ENCODE measurements at places on chromosomes 2 and 18. TPM values are rescaled to one million over a fixed set of nuclear protein-coding genes. Genes with fewer than 3 reads are reported as not detected.

DNA sequence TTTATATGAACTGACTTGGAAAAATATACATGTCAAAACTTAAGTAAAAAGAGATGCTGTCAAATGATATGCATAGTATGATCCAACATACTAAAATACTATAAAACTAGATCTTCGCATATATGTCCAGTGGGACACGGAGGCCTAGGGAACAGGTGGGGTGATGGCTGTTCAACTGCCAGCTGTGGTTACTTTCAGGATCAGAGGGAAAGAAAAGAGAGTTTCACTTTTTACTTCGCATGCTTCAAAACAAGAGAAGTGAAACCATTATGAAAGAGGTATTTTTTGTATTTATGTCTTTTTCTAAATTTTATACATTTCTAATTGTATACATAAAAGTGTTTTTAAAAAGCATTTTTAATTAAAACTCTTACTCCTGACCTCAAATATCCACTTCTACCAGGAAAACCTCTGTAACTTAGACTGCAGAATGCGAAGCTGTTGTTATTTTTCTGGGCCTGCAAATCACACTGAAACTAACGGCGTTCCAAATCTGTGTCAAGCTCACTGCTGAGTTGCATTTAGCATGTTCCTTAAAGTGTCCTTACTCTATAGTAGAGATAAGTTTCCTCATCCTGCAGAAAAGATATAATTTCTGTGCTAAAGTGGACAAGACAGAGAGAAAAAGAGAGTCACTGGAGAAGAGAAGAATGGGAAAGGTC lies 97.8 kb upstream of the SLC35G4 start:
- H3K4me3 ChIP-seq, result no peak overlapping the region
- DNase-seq, result no peak
- peaks cover 2% of the 10 kb centered on the region for H3K4me1 ChIP-seq
- H3K27me3 ChIP-seq, result peaks cover 2% of the 10 kb centered on the region

- H3K27me3 ChIP-seq, result peaks cover 1% of the 10 kb centered on the region
- no peak overlapping the region for H3K4me3 ChIP-seq
- no peaks in the 10 kb centered on the region for H3K36me3 ChIP-seq
- no peaks in the 10 kb centered on the region for H3K4me1 ChIP-seq
- H3K27ac ChIP-seq, result no peak overlapping the region
- DNase-seq, result no peak
These were observed 73.1 kb upstream of the TPO start for GRCh38 chr2:1340141-1340512.

GRCh38 chr2:13413989-13414388 lies 697.3 kb downstream of the TRIB2 start:
- H3K27me3 ChIP-seq, result no peaks in the 10 kb centered on the region
- no peaks in the 10 kb centered on the region for H3K4me1 ChIP-seq
- no peak for DNase-seq
- no peak overlapping the region for H3K4me3 ChIP-seq

DNA sequence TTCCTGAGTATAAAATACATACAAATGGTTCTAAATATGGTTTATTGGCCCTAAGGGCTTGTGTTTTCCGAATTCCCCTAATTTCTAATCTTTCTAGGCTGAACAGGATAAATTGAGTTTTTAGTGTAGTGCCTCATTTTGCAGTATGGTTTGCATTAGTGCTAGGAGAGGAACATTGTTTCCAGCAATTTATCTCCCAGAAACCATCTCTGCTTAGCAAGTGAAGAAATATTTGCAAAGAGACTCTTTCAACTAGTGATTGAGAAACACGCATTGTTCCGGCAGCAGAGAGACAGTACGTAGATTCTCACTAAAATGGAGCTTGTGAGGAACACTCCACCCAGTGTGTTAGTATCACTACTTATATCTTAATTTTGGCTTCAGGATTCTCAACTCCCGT lies 177.8 kb upstream of the EPAS1 start:
- no peak overlapping the region for H3K4me3 ChIP-seq
- peaks cover 3% of the 10 kb centered on the region for H3K36me3 ChIP-seq
- no peaks in the 10 kb centered on the region for H3K4me1 ChIP-seq
- no peaks in the 10 kb centered on the region for H3K27me3 ChIP-seq
- no peak overlapping the region for H3K27ac ChIP-seq

GRCh38 chr2:144548532-144549191 lies 28.7 kb upstream of the ZEB2 start:
- no peak overlapping the region for H3K4me3 ChIP-seq
- H3K27me3 ChIP-seq, result peaks cover 11% of the 10 kb centered on the region
- no peak for DNase-seq
- H3K27ac ChIP-seq, result no peak overlapping the region
- H3K36me3 ChIP-seq, result no peaks in the 10 kb centered on the region
- H3K4me1 ChIP-seq, result peaks cover 11% of the 10 kb centered on the region

DNA sequence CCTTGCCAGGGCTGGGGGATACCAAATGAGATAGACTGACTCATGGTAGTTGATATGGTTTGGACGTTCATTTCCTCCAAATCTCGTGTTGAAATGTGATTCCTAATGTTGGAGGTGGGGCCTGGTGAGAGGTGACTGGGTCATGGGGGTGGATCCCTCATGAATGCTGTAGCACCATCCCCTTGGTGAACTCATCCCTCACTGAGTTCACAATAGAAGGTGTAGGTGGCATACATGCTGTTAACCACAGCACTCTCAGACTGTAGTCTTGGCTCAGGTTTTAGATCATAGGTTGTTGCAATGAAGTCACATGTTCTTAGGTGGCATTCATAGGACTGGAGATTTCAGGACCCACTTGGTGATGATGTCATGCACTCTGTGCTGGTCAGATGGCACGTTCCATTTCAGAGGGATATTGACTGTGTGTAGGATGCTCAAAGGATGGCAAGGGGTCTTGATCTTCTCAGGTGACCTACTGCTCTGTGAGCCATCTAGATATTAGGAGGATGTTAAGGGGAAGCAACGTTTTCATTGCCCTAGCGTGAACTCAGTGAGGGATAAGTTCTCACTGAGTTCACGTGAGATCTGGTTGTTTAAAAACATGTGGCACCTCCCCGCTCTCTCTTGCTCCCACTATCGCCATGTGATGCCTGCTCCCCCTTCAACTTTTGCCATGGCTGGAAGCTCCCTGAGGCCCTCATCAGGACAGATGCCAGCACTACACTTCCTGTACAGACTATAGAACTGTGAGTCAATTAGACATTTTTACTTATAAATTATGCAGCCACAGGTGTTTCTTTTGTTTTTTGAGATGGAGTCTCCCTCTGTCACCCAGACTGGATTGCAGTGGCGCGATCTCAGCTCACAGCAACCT lies 73.8 kb upstream of the ACAA2 start:
- no peak for DNase-seq
- H3K4me1 ChIP-seq, result peaks cover under 1% of the 10 kb centered on the region
- no peaks in the 10 kb centered on the region for H3K36me3 ChIP-seq
- no peak overlapping the region for H3K27ac ChIP-seq

- no peaks in the 10 kb centered on the region for H3K27me3 ChIP-seq
- no peak overlapping the region for H3K4me3 ChIP-seq
- H3K36me3 ChIP-seq, result no peaks in the 10 kb centered on the region
- no peak for DNase-seq
These were observed 36.4 kb downstream of the TBC1D8 start for GRCh38 chr2:101114815-101115214.

- DNase-seq, result no peak
- peak overlapping the region; percentile 9 for H3K4me3 ChIP-seq
- no peaks in the 10 kb centered on the region for H3K27me3 ChIP-seq
- H3K36me3 ChIP-seq, result peaks cover 70% of the 10 kb centered on the region
- H3K27ac ChIP-seq, result peak overlapping the region; percentile 67
- peaks cover 33% of the 10 kb centered on the region for H3K4me1 ChIP-seq
These were observed 14.4 kb downstream of the RAB12 start for GRCh38 chr18:8623549-8624106.

DNA sequence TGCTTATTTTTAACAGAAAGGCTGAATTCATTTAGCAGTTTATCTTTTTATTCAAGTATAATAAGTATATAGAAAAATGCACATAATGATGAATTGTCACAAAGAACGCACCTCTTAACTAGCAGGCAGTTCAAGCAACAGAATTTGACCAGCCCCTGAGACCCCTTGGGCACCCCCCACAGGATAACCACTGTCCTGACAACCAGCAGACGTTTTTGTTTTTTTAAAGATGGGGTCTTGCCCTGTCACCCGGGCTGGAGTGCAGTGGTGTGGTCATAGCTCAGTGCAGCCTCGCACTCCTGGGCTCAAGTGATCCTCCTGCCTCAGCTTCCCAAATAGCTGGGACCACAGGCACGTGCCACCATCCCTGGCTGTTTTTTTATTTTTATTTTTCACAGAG lies 14.0 kb downstream of the PRELID3A start:
- no peak for DNase-seq
- H3K4me3 ChIP-seq, result peak overlapping the region; percentile 69
- no peaks in the 10 kb centered on the region for H3K27me3 ChIP-seq
- no peaks in the 10 kb centered on the region for H3K36me3 ChIP-seq
- H3K27ac ChIP-seq, result no peak overlapping the region
- peaks cover 15% of the 10 kb centered on the region for H3K4me1 ChIP-seq

DNA sequence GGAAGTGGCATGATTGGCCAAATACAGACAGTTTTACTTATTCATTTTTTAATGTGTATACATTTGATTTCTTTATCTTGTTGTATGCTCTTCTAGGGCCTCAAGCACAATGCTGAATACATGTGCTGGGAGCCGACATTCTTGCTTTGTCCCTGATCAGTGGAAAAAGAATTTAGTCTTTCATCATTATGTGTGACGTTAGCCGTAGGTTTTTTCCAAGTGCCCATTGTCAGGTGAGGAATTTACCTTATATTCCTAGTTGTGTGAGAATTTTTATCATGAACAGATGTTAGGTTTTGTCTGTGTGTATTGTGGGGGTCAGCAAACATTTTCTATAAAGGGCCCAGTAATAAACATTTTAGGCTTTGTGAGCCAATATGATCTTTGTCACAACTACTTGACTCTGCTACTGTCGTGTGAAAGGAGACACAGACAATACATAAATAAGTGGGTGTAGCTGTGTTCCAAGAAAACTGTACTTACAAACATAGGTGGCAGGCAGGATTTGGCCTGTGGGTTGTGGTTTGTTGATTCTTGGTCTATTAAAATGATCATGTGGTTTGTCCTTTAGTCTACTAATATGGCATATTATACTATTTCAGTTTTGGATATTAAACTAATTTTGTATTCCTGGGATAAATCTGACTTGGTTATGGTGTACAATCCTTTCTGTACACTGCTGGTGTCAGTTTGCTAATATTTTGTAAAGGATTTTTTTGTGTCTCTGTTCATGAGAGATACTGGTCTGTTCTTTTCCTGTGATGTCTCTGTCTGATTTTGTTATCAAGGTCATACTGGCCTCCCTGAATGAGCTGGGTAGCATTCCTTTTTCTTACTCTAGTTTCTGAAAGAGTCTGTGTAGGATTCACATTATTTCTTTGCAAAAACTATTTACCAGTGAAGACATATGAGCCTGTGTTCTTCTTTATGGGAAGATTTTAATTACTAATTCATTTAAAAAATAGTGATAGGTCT lies 132.2 kb upstream of the SMAD7 start:
- H3K27me3 ChIP-seq, result no peaks in the 10 kb centered on the region
- H3K4me1 ChIP-seq, result peaks cover 32% of the 10 kb centered on the region
- peak; percentile 37 for DNase-seq
- H3K36me3 ChIP-seq, result peaks cover 19% of the 10 kb centered on the region
- peak overlapping the region; percentile 55 for H3K27ac ChIP-seq

DNA sequence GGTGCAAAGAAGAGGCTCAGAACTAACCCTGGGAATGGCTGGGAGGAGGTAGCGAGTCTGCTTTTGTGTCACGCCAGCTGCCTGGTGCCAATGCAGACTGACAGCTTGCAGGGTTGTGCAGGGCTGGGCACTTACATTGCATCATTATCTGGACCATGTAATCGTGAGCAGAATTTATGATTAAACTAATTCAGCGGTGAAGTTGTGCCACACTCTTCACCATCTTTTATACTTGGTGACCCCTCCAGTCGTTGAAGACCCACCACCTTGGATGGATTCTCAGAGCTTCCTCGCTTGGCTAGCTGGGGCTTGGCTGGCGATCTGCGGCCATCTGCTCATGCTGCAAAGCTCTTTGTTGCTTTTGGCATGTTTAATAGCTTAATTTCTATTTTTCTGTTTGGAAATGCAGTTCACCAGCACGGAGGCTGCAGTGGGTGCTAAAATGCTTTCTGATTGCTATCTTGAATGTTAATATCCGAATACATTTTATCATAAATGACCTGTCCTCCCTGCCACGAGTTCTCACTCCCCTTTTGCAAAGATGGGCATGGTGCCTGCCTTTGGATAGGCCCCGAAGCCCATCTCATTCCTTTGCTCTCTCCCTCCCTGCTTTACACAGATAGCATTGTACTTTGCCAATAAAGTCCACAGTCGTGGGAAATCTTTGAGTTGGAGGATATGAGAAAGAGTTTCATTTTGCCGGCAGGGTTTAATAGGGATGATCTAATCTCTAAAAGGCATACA lies 188.2 kb downstream of the PRKCE start:
- H3K27me3 ChIP-seq, result no peaks in the 10 kb centered on the region
- no peak overlapping the region for H3K4me3 ChIP-seq
- no peak for DNase-seq
- H3K4me1 ChIP-seq, result peaks cover 49% of the 10 kb centered on the region
- no peak overlapping the region for H3K27ac ChIP-seq

GRCh38 chr2:9336241-9336575 lies 87.1 kb downstream of the ITGB1BP1 start:
- no peak overlapping the region for H3K27ac ChIP-seq
- no peaks in the 10 kb centered on the region for H3K4me1 ChIP-seq
- H3K27me3 ChIP-seq, result peaks cover 3% of the 10 kb centered on the region
- DNase-seq, result no peak
- no peaks in the 10 kb centered on the region for H3K36me3 ChIP-seq

- peak overlapping the region; percentile 78 for H3K4me3 ChIP-seq
- peaks cover 32% of the 10 kb centered on the region for H3K36me3 ChIP-seq
- no peaks in the 10 kb centered on the region for H3K27me3 ChIP-seq
These were observed 214.1 kb upstream of the STON1 start for GRCh38 chr2:48315896-48316194.

- DNase-seq, result no peak
- H3K4me3 ChIP-seq, result no peak overlapping the region
- H3K27ac ChIP-seq, result no peak overlapping the region
- no peaks in the 10 kb centered on the region for H3K4me1 ChIP-seq
- no peaks in the 10 kb centered on the region for H3K27me3 ChIP-seq
These were observed 778.1 kb upstream of the SOX11 start for GRCh38 chr2:4914036-4914435.

GRCh38 chr2:224561234-224562005 lies 23.7 kb downstream of the CUL3 start:
- H3K27ac ChIP-seq, result no peak overlapping the region
- H3K4me1 ChIP-seq, result peaks cover 26% of the 10 kb centered on the region
- no peak for DNase-seq

AP1S3 gene
- 6.4 TPM for total RNA-seq

TMEM17 gene
- 0.13 TPM for total RNA-seq

ABHD1 gene
- total RNA-seq, result 0.20 TPM

AGXT gene
- total RNA-seq, result not detected

AQP12A gene
- not detected for total RNA-seq
